AG09319 (cell line): ENCODE measurements at places on chromosomes 3 and 15.

GRCh38 chr3:42711491-42712343 lies 9.1 kb upstream of the HHATL start:
- DNase-seq, result no peak

DNA sequence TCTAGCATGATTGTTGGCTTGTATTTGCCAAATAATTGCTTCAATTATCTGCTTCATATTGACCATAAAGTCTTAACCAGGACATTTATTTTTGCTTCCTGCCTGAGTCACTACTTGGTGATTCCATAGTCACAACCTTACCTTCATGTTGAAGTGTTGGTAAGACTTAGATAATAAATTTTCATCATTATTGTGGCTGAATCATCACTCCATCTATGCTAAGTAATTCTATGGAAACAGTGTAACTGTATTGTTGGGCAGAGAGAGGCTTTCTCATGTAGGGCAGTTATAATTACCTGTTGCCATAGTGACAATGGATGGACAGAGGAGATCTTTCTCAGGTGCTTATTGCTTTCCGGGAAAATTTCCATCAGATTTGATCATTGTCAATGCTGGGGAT lies 330.7 kb upstream of the LRRC3B start:
- DNase-seq, result no peak

DNA sequence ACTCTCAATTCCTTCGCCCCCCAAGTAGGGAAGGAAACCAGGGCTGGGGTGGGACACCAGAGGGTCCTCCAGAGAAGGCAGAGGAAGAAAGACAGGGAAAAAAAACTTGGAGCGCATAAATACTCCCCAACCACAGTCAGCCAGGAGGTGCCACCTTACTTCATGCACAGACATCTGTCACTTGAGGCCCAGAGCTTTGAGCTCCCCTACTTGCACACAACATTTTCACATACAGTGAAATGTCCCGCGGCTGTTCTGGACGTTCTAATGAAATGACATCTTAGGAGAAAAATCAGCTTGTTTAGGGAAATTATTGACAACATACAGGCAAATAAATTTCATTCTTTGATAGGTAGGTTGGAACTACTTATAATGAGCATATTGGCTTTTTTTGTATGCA lies 113.0 kb downstream of the LIPC start:
- DNase-seq, result no peak

GRCh38 chr3:172675441-172676193 lies 35.2 kb downstream of the NCEH1 start:
- DNase-seq, result no peak

DNA sequence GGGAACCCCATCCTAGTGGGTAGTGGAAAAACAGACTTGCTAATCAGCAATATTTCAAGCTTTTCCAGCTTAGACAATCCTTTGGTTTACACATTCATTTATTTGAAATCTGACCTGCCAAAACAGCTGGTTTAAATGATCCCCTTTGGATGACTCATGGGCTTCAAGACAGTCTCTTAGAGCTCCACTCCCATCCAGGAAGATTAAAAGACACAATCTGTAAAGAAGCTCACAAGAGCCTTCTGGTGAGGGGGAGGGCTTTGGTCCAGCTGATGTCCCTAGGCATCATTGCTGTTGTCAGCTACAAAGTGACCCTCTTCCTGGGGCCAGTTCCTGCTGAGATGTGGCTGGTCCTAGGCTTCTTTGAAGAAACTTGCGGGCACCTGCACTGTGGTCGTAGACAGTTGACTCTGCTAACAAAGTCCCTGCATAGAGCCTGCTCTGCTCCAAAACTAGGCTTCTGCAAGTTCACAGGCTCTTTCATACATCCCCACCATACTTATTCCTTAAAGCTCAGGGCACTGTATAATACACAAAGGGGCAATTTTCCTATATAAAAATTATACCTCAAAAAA lies 73.7 kb downstream of the IGSF11 start:
- no peak for DNase-seq

DNA sequence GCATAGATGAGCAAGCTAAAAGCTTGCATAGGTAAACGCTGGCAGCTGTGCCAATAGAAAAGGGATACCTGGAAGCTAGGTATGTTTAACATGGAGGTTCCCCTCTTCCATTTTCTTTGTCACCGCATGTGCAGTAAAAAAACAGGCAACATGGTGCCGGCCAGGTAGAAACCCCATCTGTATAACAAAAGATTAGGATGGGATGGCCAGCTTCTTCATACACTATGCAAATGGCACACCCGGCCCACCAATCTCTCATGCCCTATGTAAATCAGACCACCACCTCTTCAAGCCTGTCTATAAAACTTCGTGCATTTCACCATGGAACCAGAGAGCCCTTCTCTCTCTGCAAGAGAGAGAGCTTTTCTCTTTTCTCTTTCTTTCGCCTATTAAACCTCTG lies 224.3 kb upstream of the P2RY1 start:
- DNase-seq, result no peak
